GM10248 (cell line): ENCODE measurements at places on chromosomes 5 and 9.

GRCh38 chr9:3247211-3247610, 278.6 kb downstream of the RFX3 start:
- DNase-seq = no peak

GRCh38 chr9:89654025-89654662, 49.3 kb downstream of the GADD45G start:
- DNase-seq = no peak

DNA sequence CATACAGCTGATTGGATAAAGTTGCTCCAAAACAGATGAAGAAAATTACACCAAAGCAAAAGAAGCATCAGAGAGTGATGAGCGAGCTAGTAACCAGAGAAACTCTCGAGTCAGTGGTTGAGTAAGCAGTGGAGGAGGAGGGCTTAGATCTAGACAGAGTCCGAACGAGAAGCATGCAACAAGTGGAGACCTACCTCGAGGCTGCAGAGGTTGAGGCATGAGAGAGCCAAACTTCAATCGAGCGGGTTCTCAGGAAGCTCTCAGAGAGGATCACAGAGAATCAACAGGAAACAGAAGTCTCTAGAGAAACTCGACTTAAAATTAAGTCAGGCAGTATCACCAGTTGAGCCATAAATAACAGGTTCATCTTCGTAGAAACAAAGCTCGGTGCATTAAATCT, 6.1 kb downstream of the RUSC2 start:
- DNase-seq = no peak

GRCh38 chr5:133778636-133779035, 166.3 kb upstream of the FSTL4 start:
- no peak for DNase-seq

DNA sequence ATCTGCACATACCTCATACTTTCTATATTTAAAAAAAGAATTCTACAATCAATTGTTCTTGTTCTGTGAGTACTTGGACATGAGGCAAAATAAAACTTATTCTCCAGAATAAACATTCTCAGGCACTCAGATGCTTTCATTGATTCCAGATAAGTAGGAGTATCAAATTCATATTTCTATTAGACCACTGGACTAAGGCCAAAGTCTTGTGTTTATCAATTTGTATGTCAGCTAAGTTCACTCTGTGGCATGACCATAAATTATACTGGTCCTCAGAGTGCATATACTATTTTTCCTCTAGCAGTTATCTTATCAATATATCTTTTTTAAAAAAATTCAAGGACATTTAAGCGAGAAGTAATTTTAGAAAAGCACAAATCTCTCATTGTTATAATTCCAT, 28.2 kb downstream of the CDH10 start:
- DNase-seq = no peak

GRCh38 chr9:123617286-123617685, 261.3 kb downstream of the CRB2 start:
- DNase-seq = no peak

- no peak for DNase-seq
These were observed 30.7 kb upstream of the IL31RA start for GRCh38 chr5:55820488-55820887.

- no peak for DNase-seq
These were observed 180.4 kb downstream of the MLLT3 start for GRCh38 chr9:20441711-20442423.

DNA sequence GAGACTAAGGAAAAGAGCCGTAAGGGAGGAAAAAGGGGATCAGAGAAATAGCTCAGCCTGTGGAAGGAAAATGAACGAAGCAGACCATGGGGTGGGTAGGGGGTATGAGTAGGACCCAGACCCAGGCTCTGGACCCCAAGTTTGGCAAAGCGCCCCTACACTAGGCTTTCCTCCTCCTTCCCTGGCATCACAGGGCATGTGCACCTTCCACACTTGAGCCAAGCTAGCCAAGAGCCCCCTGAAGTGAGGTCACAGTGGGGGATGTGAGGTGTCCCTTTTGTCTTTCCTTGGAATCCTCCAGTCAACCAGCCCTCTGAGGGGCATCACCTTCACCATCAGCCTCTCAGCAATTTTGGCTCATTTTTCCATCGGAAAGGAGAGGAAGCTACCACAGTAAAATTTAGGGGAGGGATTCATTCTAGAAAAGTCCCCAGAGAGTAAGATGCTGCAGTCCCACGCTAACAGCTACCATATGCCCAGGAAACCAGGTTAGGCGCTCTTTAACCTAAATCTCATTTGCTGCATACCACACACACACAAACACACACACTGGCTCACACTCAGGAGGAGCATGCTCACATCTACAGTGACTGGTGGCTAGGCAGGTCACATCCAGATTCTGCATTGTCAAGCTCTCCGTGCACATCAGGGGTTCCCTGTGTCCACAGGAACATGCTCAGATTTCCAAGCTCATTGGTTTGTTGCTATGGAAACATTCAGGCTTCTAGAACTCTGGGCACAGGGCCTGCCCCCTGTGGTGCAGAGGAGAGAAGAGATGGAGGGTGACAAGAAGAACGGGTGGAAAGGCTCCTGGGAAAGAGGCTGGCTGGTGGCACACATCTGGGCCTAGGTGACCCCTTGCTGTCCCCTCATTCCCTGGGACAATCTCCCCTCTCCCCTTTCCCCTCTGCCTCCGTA, 9.9 kb downstream of the REEP2 start:
- DNase-seq = no peak

- DNase-seq = no peak
These were observed 127.0 kb downstream of the NNT start for GRCh38 chr5:43729846-43730478.

DNA sequence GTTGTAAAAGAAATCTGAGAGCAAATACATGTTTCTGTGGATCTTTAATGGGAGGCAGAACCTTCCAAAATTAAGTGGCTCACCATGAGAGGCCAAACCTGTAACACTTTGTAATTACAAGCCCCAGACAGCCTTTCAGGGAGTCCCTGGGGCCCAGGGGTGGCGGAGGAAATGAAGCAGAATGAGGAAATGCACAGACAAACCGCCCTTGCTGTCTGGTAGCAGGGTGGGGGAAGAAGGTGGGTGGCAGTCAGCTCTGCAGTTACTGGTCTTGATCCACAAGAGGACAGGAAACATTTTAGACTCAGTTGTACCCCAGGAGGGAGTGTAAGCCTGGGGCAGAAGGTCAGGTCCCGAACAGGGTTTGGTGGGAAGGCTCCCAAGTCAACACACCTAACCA, 6.5 kb downstream of the ARL14EPL start:
- peak; percentile 39 for DNase-seq

DNA sequence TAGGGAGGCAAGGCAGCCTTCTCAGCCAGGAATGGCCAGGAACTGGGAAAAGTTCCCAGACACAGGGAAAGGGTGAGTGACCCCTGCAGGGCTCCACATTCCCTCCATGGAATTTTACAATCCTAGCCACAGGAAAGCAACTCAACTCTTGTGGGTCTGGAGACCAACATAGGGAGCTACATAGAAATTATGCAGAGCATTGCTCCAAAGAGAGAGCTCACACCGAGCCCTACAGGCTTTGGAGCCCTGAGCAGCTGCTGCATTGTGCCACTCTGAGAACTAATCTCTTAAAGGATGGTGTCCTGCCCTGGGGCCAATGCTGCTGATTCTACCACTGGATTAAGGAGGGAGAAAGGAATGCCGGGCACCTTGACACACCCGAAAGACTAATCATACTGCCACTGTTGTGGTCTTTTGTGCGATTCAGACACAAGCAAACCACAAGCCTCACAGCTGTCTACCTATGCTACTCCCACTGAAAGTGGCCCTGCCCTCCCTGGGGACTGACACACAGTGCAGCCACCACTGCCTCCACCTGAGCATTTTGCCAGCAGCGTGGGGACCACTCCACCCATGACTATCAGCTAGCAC, 1089.8 kb upstream of the NUDT12 start:
- no peak for DNase-seq

- DNase-seq = no peak
These were observed 292.9 kb downstream of the NNT start for GRCh38 chr5:43895876-43896275.

GRCh38 chr5:176538989-176539384, 1.8 kb upstream of the RNF44 start:
- DNase-seq = no peak

DNA sequence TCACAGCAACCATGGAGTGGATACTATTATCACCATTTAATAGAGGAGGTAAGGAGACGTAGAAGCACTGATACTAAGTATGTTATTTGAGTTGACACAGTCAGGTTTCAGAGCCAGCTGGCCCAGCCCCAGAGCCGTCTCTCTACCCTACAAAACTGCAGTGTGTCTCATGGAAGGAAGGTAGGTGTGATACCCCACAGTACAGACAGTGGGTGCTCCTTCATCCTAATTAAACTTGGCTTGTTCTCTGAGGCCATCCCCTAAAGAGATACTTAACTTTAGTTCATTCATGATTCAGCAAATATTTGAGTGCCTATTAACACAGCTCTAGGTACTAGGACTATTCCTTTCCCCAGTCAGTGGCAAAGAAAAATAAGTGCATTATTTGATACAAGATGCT, 22.6 kb downstream of the PIP5K1B start:
- DNase-seq = no peak

- no peak for DNase-seq
These were observed 9.3 kb downstream of the JAK2 start for GRCh38 chr9:4994166-4994890.

DNA sequence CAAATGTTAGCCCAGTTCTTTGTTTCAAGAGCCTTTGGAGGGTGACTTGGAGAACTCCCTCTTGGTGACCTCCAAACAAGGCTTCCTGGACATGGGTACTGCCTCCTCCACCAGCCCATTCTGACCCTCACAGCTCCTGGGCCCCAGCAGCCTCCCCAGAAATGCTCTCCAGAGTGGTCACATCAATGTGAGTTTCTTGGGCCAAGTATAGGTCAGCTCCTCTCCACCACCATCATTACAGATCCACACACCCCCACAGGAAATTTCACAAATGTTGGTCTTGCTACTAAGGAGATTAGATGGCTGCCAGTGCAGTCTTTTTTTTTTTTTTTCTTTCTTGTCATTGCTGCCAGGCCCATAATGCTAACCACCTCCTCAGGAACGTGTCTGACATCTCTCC, 410.7 kb downstream of the DTWD2 start:
- no peak for DNase-seq

DNA sequence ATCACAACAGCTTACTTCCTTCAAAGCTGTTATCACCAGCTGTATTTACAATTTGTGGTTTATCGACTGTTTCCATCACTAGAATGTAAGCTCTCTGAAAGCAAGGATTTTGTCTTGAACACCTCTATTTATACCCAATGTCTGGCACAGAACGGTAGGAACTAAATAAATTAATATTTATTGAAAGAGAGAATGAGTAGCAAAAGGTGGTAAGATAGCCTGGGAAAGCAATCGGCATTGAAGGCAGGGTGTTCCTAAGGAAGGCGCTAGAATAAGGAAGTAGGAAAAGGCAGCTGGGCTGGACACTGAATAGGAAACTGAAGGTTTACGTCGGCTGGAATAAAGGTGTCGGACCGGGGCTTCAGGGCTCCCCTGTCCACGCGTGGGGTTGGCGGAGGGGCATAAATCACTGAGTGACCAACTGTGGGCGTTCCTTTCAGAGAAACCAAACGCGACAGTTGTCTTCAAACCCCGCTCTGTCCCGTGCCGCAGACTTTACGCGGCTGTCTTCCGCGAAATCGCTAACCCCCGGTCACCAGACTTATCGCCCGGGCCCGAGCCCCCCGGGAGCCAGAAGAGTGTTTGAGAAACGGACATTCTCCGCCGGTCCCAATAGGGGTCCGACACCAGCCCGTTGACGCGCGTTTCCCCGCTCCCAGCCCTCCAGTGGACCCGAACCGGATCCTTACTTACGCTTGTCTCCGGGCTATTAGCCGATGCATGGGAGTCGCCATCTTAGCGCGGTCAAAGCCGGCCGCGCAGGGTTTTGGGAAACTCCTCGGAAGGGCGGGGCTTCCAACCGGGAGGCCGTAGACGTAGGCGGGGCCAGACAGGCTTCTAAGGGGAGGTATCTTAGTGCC, at the start of gene ZCCHC10:
Gene ZCCHC10, minus strand, starts transcription at position 746 of the 860 bp plus-strand sequence. Its CDS starts 12 bp downstream, at position 734.
- peak; percentile 94 for DNase-seq
